ENCODE measurements at places on chromosomes 3 and 15.

GRCh38 chr15:77033417-77033728, 37.5 kb downstream of the TSPAN3 start:
- DNase-seq: no peak

- DNase-seq: no peak
These were observed 95.3 kb downstream of the TMCO5A start for GRCh38 chr15:38029736-38030135.

GRCh38 chr3:44240061-44240460, 1.6 kb upstream of the TOPAZ1 start:
- no peak for DNase-seq

DNA sequence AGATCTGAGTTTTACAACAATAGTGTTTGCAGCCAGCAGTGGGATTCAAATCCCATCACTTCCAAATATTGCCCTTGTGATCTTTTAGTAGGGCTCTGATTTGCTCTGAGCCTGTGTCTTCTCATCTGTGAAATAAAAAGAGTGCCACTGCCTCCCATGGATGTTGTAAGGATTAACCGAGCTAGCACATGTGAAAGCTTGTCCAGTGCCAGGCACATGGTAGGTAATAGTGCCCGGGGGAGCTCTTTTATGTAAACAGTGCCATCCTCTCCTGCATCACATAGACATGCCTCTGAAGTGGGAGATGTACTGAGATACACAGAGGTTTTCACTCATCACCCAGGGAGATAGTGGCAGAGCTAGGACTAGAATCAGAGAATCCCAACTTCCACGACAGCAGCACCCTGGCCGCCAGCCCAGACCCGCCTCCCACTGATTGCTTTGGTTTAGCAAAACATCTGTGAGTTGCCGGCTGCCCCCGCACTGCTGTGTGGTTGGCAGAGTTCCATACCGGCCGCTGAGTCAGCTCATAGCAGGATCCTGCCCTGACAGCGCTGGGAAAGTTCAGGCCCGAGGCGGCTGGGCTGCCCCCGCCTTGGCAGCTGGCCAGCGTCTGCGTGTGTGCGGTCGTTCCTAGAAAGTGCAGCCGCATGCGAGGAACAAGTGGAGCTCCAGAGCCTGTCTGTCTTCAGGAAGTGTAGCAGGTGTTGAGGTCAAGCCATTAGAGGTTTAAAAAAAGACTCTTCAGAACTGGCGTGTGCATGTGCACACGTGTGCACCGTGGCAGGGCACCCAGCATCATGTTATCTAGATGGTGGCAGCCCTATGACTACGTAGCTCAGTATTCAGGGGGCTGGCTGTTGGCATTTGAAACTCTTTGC, 5.0 kb downstream of the ARID3B start:
- DNase-seq: peak; percentile 99

GRCh38 chr3:165162883-165163282, 33.3 kb downstream of the SLITRK3 start:
- DNase-seq: no peak

DNA sequence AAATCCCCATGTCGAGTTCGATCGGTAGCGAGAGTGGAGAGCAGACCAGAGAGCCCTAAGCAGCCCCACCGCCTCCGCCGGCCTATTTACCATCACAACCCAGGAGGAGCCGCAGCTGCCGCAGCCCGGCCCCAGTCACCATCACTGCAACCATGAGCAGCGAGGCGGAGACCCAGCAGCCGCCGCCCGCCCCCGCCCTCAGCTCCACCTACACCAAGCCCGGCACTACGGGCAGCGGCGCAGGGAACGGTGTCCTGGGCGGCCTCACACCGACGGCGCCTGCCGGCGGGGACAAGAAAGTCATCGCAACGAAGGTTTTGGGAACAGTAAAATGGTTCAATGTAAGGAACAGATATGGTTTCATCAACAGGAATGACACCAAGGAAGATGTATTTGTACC, 89.5 kb upstream of the TPM1 start:
- no peak for DNase-seq

DNA sequence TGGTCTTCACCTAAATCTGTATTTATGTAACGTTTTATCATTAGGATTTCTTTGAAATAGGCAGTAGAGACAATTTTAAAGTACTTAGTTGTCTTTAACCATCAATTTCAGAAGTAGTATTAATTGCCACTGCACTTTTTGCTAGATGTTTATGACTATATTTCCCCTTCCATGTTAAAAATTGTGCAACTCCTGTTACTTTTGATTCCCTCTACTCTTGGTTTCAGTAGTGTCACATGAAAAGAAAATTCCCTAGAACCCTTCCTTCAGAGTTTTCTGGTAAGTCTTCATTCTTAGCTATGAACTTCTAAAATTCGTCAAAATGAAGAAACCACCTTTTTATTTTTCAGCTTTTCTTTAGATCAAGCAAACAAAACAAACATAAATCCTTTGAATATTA, 7.1 kb downstream of the PIAS1 start:
- no peak for DNase-seq
